ENCODE measurements at places on chromosomes 2 and 18.

GRCh38 chr2:207845202-207845864, 75.6 kb upstream of the FZD5 start:
- no peak for DNase-seq

DNA sequence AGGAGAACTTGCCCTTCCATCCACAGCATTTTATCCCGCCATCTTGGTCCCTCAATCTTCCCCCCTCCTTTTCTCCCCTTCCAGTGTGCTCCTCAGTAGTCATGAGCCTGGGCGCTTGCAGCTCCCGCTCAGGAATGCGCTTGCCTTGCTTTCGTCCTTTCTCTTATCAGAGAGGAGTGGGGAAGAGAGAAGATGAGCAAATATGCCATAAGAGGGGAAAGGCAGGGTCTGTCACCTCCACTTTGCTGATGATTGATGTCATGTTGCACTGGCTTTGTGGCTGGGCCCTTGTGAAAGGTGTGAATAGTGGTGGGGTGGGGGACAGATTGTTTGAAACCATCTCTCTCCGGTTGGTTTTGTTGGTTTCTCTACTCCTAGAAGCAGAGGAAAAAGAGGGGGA, 569.3 kb downstream of the TNS1 start:
- no peak for DNase-seq

DNA sequence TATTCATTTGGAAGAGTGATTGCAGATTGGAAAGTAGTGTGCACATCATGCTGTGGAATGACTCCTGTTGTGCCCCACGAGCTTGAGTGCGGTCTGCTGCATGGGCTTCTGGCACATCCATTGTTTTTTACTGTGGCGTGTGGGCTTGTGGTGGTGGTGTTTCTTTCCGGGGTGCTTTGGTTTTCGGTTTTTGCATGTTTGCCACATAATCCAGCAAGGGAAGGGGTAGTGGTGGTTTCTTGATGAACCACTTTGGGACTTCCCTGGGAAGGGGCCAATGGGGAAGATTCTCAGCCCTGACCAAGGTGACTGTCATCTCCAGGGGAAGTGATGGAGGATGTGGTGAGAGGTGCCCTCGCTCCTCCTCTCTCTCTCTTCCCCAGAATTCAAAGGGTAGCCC, 57.0 kb downstream of the COA5 start:
- no peak for DNase-seq

DNA sequence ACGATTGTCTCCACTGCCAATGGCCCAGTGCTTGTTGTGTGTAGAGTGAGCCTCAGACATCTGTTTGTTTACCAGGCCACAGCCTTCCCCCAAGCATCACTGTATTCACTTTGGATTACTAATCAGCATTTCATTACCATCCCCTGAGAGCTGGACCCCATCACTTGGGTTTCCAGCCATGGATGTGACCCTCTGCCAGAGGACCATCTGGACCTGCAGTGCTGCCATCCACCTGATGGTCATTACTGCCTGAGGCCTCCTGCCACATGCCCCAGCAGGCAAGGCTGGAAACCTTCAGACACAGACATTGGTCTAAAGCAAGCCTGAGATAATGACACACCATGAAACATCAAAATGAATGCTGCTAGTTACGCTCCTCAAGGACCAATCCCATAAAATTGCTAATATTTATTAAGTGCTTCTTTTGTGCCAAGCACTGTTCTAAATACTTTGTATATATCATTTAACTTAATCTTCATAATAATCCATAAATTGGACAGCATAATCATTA, 2096.3 kb upstream of the CELF4 start:
- no peak for DNase-seq

GRCh38 chr2:59259913-59260312, 1018.8 kb upstream of the FANCL start:
- DNase-seq: no peak
